Osteocyte (in vitro differentiated cells): ENCODE measurements at places on chromosomes 7 and 10.

GRCh38 chr10:84829131-84829530, 500.7 kb downstream of the CCSER2 start:
- peaks cover 55% of the 10 kb centered on the region for H3K4me1 ChIP-seq
- H3K27me3 ChIP-seq = no peaks in the 10 kb centered on the region
- H3K27ac ChIP-seq = peak overlapping the region; percentile 59
- H3K36me3 ChIP-seq = no peaks in the 10 kb centered on the region

DNA sequence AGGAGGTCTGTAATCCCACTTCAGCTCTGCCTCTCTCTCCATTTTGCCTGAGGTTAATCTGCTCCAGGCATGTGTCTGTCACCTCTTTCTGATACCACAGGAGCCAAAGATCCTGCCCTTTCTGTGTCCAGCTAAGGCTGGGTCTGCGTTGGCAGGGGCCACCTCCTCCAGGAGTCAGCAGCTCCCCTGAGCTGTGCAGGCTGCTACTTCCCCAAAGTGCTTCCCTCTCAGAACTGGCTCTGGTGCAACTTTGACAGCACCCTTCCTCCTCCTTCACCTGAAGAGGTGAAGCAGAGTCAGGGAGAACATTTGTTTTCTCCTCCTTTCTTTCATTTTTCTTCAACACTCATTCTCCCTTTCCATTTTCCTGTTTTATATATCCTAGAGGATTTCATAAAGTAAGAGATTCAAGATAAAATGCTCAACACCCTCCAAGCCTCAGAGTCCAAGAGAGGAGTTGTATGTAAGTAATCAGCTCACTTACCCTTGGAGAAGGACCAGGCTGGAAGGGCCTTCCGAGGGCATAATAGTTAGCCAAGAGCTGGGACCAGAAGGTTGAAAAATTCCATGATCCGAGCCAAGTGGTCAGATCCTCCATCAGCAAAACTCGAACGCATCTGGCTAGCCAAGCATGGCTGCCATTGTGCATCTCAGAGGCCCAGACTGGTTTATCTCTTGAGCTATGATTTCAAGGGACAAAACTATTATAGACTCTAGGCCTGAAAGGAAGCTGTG, 257.3 kb downstream of the PTEN start:
- no peaks in the 10 kb centered on the region for H3K4me1 ChIP-seq
- H3K27me3 ChIP-seq = no peaks in the 10 kb centered on the region
- no peaks in the 10 kb centered on the region for H3K36me3 ChIP-seq
- DNase-seq = no peak

DNA sequence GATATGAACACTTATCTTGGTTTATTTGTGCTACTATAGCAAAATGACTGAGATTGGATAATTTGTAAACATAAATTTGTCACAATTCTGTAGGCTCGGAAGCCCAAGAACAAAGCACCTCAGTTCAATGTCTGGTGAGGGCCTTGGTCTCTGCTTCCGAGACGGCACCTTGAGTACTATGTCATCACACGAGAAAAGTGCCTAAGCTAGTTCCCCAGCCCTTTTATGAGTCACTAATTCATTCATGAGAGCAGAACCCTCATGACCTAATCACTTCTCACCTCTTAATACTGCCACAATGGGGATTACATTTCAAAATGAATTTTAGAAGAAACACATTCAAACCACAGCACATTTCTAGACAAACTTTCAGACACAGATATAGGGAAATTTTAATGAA, 52.0 kb upstream of the PRSS1 start:
- H3K4me1 ChIP-seq = no peaks in the 10 kb centered on the region
- H3K27me3 ChIP-seq = peaks cover 16% of the 10 kb centered on the region
- no peak for DNase-seq
- no peak overlapping the region for H3K4me3 ChIP-seq

DNA sequence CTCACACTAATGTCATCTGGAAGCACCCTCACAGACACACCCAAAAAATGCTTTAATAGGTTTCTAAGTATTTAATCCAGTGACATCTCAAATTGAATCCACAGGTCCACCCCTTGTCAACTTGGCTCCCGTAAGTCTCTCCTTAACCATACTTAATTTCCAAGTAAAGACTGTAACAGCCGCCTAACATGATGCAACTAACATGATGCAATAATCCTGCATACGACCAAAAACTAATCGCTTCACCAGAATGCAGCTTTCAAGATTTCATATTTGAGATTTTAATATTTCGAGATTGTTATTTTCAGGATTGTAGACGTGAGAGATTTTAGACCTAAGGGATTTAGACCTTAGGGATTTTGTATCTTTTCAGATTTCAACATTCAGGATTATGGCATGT, 3.7 kb upstream of the HDAC9 start:
- DNase-seq = no peak
- no peaks in the 10 kb centered on the region for H3K36me3 ChIP-seq
- no peak overlapping the region for H3K4me3 ChIP-seq
